ENCODE measurements at places on chromosomes 1 and 21.

- DNase-seq, result no peak
These were observed 32.2 kb downstream of the TFAP2E start for GRCh38 chr1:35605071-35605866.

GRCh38 chr1:156080863-156081179 lies 1.4 kb downstream of the MEX3A start:
- no peak for DNase-seq

DNA sequence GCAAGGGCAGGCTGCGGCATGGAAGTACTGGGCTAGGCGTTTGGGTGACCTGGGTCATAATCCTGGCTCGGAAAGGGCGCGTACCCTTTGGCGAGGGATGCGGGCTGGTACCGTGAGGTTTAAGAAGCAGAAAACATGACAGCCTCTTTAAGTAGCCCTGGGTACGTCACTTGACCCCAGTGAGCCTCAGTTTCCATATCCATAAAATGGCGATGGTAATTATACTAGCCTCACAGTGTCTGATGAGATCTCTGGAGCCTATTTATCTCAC lies 700 bp downstream of the PIGV start:
- no peak for DNase-seq

GRCh38 chr1:10635085-10635896 lies 160.5 kb downstream of the PEX14 start:
- DNase-seq, result no peak

- DNase-seq, result no peak
These were observed 17.0 kb upstream of the LEFTY2 start for GRCh38 chr1:225958041-225958440.

Data from stimulated activated CD4-positive, alpha-beta T cell treated with anti-CD3 and anti-CD28 coated beads, Interleukin-4, amount 100 ng/mL, for 4 hours (primary cell).